ENCODE measurements at places on chromosomes 16 and 17.

GRCh38 chr17:78421534-78422266 is 43.3 kb downstream of the PGS1 start:
- peak; percentile 30 for DNase-seq

GRCh38 chr16:19523184-19523558 is 571 bp upstream of the CCP110 start:
- DNase-seq, result no peak

GRCh38 chr16:55588799-55589198 is 22.3 kb downstream of the CAPNS2 start:
- no peak for DNase-seq

DNA sequence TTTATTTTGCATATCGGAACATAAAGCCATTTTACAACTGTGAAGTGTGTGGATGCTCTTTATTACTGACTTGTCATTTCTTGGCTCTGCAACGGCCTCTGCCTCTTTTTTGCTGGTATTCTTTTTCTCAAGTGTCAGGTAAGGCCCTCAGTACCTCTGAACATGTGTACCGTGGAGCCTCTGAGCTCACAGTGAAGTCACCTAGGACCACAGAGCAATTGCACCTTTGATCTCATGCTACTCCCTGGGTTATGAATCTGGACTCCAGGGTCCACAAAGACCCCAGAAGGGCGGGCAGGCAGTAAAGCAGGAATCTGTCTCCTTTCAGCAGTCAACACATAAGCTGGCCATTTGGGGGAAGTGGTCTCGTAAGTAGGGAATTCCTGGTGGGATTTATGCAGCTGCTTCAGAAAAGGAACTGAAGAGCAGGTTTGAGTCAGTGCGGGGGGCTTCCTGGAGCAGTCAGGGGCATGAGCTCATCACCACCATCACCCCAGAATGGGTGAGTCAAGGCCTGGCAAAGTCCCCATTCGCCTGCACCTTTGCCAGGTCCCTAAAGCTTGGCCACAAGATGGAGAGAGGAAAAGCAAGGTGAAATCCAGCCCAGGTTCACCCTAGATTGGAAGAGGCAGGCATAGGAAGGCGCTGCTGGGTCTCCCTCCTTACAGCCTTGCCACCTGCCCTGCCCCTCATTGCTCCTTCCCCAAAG is 33.0 kb downstream of the TBX4 start:
- no peak for DNase-seq

DNA sequence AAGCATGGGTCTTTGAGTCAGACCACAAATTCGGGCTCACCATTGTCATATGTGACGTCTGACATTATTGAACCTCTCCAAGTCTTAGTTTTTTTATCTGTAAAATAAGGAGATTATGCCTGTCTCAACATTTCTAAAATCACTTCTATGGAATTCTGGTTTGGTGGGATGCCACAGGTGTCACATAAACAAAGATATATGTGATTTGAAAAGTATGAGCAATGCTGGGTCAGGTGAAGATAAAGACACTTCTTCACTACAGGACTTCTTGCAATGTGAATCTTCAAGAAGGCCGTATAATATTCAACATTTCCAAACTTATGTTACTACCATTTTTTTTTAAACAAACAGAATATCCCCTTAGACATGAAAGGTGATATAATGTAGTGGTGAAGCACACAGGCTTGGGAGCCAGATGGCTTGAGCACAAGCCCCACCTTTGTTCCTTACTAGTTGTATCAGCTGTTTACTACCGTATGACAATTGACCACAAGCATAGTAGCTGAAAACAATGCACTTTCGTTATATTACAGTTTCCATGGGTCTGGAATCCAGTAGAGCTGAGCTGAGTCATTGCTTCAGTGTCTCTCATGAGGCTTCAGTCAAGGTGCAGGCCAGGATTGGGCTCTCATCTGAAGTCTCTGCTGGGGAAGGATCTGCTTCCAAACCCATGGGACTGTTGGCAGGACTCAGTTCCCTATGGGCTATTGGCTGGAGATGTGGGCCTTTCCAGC is 87.7 kb downstream of the UTP18 start:
- no peak for DNase-seq

GRCh38 chr16:67733734-67734470 is 14.8 kb upstream of the GFOD2 start:
- no peak for DNase-seq

DNA sequence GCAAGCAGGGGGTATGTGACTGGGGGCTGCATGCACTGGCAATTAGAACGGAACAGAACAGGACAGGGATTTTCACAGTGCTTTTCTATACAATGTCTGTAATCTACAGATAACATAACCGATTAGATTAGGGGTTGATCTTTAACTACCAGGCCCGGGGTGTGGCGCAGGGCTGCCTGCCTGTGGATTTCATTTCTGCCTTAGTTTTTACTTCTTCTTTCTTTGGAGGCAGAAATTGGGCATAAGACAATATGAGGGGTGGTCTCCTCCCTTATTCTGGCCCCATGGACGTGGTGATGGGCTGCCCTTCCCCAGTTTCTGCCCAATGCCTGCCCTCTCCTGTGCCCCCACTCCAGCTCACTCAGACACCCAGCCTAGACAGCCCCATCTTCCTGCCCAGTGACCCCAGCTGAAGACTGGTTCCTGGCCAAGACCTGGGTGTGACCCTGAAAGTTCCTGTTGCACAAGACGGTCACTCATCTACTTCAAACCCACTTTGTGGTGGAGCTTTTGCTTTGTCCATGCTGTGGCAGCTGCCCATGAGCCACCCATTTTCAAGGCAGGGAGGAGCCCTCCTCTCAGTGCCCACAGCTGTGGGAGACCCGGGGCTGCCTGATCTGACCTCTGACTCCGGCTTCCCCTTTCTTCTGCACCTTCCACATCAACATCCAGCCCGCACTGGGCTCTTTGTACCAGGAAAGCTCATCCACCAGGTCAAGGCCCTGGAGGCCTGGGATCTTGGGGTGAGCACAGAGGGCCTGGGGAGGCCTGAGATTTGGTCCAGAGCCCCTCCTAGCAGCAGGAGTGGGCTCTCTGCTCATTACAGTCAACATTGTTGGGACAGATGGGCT is 18.6 kb downstream of the ALOX12B start:
- no peak for DNase-seq

DNA sequence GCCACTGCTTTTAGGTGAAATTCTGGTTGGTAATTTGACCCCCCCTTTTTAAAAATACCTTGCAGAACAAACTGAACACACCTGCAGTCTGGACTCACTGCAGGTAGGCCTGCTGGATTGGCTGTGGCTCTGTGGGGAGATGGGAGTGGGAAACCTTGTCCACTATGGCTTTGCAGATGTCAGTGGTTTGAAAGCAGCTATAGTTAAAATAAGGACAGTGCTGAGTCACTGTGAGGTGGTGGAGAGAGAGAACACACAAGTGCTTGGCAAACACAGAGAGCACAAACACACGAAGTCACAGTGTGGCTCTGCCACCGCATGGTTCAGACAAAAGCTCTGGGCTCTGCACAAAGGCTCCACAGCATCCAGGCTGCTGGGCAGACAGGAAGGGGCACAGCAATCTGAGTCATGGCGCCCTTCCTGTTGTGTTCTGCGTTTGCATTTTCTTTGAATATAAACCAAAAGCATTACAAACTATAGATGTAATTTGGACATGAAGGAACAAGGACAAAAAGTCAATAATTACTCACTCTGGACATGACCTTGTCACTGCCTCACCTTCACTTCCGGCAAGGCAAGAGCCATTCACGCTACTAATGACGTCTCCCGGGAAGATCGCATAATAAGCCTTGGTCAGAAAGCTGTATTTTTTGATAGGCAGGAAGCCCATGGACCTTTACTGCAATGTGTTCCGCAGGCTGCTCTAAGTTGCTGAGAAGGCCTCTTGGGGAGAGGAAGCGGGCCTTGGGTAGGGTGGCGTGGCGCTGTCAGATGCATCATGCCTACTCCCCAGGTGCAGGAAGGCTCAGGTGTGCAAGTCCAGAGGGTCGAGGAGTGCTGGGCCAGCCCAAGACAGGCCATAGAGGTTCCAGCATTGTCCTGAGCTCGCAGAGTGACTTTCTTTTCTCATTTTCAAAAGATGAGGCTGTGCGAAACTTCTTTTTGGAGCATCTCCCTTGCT is 60.1 kb upstream of the MED9 start:
- DNase-seq, result no peak

DNA sequence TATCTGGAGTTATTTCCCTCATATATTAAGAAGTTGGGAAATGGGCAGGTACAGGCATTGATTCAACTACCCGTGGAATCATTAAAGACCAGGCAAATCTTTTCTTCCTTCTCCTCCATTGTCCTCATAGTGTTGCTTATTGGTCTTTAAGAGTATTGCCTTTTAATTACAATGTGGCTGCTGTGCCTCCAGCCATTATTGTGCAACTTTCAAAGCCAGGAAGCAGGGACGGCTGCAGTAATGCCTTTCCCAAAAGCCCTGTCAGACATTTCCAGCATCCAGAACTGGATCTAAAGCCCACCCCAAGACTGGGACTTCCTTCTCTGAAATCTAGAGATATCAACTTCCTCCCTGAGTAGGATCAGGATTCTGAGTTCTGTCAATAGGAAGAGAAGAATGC is 42.3 kb upstream of the MED9 start:
- no peak for DNase-seq

DNA sequence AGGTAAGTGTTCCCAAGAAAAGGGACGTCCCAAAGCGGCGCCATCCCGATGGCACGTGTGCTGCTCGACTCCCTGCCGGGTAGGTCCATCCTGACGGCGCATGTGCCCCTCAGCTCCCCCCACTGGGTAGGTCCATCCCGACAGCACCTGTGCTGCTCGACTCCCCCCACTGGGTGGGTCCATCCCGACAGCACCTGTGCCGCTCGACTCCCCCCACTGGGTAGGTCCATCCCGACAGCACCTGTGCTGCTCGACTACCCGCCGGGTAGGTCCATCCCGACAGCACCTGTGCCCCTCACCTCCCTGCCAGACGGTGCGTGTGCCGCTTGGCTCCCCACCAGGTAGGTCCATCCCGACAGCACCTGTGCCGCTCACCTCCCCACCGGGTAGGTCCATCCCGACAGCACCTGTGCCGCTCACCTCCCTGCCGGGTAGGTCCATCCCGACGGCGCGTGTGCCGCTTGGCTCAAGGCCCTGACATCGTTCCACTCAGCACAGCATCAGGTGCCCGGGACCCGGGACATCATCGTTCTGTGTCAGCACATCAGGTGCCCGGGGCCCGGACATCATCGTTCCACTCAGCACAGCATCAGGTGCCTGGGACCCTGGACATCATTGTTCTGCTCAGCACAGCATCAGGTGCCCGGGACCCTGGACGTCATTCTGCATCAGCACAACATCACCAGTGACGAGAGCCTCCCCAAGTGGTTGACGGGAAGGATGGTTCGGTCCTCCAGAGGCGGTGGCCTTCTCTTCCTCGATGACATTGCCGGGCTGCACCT is 5.7 kb upstream of the FN3K start:
- no peak for DNase-seq

- no peak for DNase-seq
Measured at GRCh38 chr16:88383401-88384221, 852 bp downstream of the ZNF469 start.

DNA sequence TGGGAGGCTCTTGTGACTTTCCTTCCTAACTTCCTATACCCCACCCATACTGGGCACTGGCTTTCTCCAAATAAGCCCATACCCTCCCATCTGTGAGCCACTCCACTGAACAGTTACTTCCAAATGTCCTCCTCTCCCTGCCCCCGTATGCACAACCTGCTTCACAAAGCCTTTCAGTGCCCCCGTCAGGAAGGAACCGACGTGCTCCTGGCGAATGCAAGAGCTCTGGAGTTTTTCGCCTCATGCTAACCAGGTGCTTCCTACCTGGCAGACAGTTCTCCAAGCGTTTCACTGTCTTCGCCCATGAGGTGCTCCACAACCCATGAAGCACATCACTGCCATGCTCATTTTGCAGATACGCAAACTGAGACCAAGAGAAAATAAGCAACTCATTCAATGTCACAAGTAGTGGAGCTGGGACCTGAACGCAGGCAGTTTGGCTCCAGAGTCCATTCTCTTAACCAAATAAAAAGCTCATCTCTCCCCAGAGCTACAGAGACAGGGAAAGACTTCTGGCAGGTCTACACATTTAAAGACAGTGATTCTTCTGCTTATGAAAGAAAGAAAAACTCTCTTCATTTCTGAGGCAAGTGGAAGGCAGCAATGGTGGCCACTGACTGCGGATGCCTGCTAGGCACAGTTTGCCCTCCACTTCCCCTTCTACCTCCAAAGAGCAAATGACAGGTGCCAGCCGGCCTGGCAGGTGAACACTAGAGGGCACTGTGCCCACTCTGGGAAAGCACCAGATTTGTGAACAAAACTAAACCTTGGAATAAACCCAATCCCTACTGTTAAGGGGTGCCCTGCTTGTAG is 23.8 kb downstream of the SPHK1 start:
- DNase-seq, result no peak

GRCh38 chr17:62627904-62628633 is 599 bp downstream of the MRC2 start:
- DNase-seq, result no peak
